ENCODE measurements at places on chromosomes 11 and 22.

DNA sequence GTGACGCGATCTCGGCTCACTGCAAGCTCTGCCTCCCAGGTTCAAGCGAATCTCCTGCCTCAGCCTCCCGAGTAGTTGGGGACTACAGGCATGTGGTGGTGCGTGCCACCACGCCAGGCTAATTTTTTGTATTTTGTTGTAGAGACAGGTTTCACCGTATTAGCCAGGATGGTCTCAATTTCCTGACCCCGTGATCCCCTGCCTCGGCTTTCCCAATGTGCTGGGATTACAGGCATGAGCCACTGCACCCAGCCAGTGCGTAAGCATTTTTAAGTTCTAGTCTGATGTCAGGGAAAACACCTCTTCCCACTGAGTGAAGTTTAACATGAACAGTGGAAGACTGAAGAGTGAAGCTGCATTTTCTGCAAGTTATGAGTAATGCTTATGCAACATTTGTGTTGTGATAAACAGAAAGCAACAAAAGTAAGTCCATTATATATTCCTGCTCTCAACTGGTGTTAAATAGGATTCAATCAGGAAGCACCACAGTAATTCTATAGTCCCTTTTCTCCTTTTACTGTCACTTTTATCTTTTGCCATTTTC is 1219.8 kb upstream of the RAG2 start:
- DNase-seq = no peak

- DNase-seq = no peak
Observed at GRCh38 chr11:119380827-119381180, 686 bp downstream of the USP2 start.

- DNase-seq = no peak
Observed at GRCh38 chr22:26245001-26245400, 75.7 kb downstream of the SEZ6L start.

- DNase-seq = no peak
Observed at GRCh38 chr11:34331736-34332135, 26.1 kb downstream of the ABTB2 start.

- DNase-seq = no peak
Observed at GRCh38 chr11:115502636-115503082, 1.6 kb downstream of the CADM1 start.

DNA sequence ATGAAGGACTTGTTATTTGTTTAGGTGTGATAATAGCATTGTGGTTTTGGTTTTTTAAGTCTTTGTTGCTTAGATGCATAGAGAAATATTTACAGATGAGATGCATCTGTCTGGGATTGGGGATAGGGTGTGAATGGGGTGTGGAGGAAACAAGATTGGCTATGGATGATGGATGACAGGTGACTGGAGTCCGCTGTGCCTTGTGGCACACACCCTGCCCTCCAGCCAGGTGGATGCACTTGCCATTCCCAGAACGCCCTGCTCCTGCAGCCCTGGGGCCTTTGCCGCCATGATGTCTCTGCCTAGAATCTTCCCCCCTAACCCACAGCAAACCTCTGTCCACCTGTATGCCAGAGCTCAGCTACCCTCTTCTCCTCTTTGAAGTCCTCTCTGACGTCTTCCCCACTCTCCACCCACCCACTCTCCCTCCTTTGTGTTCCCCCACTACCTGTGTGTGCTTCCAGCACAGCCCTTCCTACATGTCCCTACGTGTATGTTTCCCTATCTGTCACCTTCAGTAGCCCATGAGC is 54.7 kb downstream of the WNT11 start:
- DNase-seq = no peak

GRCh38 chr22:40238425-40239344 is 61.0 kb downstream of the TNRC6B start:
- no peak for DNase-seq
